ENCODE measurements at places on chromosomes 4 and X.

- no peak for DNase-seq
Measured at GRCh38 chr4:81722290-81722851, 250.7 kb upstream of the RASGEF1B start.

DNA sequence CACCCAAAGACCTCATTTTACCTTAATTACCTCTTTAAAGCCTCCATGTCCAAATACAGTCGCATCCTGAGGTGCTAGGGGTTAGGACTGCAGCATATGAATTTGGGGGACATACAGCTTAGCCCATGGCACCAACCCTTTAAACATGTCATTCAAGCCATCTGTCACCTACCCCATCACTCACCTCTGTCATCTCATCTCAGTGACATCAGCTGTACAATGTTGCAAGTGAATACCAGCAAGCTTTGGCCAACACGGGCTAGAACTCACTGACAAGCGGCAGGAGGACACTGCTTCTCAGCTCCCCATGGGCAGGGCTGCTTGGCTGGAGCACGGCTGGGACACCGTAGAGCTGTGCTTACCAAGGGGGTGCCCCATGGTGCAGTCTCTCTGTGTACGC lies 107.5 kb downstream of the STK32B start:
- DNase-seq: no peak

- no peak for DNase-seq
Measured at GRCh38 chrX:109952050-109952449, 50.9 kb upstream of the TMEM164 start.

DNA sequence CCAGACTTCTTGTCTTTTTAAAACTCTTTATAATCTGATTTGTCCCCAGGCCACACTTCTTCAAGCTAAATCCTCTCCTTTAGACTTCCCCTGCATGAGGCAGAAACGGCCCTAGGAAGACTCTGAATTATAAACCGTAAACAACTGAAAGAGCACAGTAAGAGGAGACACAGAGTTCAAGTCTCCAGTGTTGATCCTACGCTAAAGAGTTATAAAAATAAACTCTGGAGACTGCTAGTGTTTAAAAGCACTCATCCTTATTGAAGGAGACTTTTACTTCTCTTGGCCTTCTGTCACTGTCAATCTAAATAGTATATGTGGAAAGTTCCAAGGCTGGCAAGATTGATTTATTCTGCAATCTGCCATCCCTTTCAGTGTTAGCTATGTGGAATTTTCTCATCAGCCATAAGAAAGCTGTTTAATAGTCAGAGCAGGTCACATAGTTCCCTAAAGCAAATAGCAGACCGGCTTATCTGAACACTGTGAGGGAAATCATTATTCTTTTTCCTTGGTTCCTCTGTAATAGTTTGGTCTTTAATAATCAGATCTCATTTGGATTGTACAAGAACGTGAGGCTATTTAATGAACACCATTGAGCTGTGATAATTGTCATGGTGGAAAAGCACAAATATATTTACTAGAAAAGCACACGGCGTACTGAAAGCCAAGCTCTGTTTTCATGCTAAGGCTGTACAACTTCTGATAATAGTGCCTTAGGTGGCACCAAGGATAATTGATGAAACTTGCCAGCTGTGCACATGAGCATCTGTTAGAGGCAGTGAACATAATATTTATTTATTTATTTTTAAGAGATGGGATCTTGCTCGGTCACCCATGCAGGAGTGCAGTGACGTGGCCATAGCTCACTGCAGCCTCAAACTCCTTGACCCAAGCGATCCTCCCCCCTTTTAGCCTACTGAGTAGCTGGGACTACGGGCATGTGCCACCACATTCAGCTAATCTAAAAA lies 157.7 kb downstream of the CEP135 start:
- no peak for DNase-seq

- DNase-seq: no peak
Measured at GRCh38 chr4:129264008-129264657, 168.2 kb downstream of the C4orf33 start.

GRCh38 chr4:91958596-91958995 lies 345.2 kb upstream of the GRID2 start:
- no peak for DNase-seq

GRCh38 chr4:152485726-152486276 lies 50.1 kb downstream of the FBXW7 start:
- DNase-seq: no peak

DNA sequence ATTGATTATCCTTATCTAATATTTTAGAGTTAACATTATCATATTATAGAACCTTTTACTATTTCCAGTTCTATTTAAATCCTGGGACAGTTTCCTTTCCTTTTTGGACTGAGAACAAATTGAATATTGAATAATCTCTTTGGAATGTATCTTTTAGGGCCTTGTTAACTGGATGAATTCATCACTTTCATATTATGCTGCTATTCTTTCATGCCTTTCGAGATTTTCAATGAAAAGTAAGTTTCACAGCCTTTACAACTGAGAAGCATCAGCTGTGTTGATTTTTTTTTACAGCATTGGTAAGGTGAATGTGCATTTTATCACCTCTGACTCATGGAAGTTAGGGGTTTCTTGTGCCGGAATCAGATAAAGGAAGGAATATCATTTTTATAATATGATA lies 39.6 kb downstream of the PDLIM5 start:
- DNase-seq: no peak

- no peak for DNase-seq
Measured at GRCh38 chr4:113020966-113021365, 28.5 kb upstream of the ANK2 start.

DNA sequence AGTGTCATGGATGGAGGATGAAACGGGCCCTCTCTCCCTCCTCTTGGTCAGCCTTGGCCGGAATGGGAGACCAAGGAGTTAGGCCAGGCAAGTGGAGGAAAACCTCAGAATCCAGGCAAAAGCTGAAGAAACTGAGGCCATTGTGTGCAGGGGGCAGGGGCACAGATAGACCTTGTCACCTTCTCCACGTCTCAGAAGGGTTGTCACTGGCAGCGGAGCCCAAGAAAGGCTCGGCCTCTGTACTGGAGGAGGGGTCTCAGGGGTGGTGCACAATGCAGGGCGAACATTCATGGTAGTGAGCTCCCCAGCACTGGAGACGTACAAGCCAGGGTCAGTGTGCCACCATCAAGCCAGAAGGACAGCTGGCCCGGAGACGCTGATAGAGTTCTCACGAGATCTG lies 139.5 kb downstream of the CPZ start:
- DNase-seq: no peak

DNA sequence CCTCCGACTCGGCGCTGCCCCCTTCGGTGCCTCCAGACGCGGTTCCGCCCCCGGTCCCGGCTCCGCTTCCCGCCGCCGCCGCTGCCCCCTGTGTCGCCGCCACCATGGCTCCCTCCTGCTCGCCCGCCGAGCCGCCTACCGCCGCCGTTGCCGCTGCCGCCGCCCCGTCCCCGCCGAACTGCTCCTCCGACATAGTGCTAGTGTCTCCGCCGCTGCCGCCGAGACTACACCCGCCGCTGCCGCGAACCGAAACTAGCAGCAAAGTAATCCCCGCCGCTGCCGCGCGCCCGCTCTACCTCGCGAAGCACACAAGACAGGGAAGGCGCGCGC lies 340 bp downstream of the HNRNPD start:
- no peak for DNase-seq

DNA sequence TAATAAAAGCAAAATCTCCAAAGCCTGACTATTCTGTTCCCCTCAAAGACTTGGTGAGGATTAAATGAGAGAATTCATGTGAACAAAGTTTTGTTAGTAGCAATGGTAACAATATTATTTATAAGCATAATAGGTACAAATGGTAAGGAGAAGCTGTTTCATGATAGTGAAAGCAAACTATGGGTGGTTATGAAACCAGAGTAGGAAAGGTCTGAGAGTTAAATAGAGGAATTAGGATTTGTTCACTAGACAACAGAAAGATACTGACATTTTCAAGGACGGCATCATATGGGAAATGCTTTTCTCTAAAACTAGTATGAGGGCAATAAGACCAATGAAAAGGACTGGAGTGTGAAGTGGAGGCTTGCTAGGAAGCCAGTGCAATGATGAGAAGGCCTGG lies 128.6 kb upstream of the FTHL17 start:
- DNase-seq: no peak

DNA sequence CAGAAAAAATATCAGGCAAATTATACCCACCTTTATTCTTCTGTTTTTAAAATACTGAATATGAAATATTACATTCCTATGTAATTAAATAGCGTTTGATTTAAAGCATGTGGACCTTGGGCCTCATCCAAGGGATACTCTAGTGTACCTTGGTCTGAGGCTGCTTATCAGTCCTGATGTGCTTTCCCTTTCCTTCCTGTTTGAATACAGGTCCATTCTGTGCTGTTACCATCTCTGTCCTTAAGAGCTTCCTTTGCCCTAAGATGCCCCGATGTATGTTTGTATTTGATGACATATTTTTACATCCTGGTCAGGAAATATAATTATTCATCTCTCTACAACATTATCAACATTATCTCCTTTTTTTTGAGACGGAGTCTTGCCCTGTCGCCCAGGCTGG lies 24.1 kb downstream of the FAT4 start:
- no peak for DNase-seq

GRCh38 chrX:115616943-115617563 lies 56.1 kb downstream of the PLS3 start:
- DNase-seq: no peak

GRCh38 chr4:73609706-73610105 lies 10.5 kb downstream of the RASSF6 start:
- no peak for DNase-seq

GRCh38 chr4:105887508-105887907 lies 7.8 kb upstream of the NPNT start:
- DNase-seq: no peak

DNA sequence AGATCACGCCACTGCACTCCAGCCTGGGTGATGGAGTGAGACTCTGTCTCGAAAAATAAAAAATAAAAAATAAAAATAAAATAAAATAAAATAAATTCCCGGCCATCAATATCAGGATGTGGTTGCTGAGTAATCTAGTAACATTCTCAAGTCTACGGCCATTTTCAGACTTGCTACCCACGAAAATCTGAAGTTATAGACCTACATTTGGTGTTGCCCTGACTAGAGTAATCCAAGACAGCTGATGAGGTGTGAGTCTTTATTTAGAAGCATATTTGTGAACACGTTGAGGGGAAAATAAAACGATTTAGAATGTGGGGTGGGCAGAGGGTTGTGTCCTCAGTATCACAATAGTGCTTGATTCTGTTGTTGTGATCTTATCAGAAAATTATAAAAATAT lies 130.2 kb upstream of the MID1 start:
- DNase-seq: no peak

GRCh38 chrX:11257290-11257689 lies 35.9 kb upstream of the AMELX start:
- DNase-seq: no peak

- no peak for DNase-seq
Measured at GRCh38 chr4:41124916-41125548, 89.3 kb downstream of the APBB2 start.

DNA sequence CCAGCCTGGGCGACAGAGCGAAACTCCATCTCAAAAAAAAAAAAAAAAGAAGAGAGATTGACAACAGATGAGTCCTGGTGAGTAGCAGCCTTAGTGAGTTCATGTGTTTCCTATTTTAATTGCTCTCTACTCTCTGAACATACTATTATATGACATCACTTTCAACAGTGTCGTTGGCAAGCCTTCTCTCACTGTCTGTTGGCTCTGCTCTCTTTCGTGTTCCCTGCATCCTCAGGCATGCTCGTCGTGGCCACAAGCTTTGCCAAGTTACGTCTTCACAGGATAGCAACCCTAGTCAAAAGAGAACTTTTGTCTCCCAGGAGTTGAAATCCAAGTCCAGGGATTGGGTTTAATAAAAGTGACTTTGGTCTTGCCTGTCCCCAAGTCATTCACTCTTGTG lies 117.1 kb upstream of the EGFL6 start:
- DNase-seq: no peak

DNA sequence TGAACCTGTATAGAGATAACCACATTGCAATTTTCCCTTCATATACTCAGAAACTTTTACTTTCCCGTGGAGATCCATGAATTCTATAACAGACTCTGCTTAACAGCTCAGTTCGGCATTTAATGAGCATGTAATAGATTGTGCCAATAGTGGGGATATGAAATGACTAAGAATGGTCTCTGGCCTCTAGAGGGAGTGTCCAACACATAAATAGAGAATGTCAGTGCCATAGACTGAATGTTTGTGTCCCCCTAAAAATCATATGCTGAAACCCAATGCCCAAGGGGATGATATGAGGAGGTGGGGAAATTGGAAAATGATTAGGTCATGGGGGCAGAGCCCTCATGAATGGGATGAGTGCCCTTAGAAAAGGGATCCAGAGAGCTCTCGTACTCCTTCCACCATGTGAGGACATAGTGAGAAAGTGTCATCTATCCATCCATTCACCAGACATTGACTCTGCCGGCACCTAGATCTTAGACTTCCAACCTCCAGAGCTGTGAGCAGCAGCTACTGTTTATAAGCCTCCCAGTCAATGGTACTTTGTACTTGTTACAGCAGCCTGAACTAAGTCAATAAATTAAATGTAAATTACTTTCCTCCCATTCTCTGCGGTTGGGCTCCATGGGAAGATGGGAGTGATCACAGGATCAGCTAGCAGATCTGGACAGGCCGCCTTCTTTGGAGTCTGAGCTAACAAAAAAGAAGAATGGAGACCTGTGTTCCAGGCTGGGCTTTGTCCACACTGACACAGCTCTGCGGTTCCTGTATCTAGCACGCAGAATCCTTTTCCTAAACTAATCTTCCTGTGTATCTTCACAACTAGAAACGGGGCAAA lies 28.1 kb upstream of the HPSE start:
- DNase-seq: no peak

GRCh38 chr4:187467224-187467623 lies 528.3 kb upstream of the ZFP42 start:
- DNase-seq: no peak

GRCh38 chrX:154082396-154083125 lies 15.0 kb downstream of the MECP2 start:
- DNase-seq: no peak

GRCh38 chr4:75950213-75950815 lies 9.5 kb upstream of the NAAA start:
- no peak for DNase-seq
